ENCODE measurements at places on chromosomes 6 and 20.
A peak's percentile ranks its signal among the peaks of the same experiment; 100 is the strongest.

GRCh38 chr6:150253489-150253888 lies 110.6 kb downstream of the PPP1R14C start:
- H3K36me3 ChIP-seq, result no peaks in the 10 kb centered on the region
- H3K27me3 ChIP-seq, result no peaks in the 10 kb centered on the region
- no peak overlapping the region for H3K27ac ChIP-seq
- no peaks in the 10 kb centered on the region for H3K4me1 ChIP-seq

- H3K27ac ChIP-seq, result peak overlapping the region; percentile 73
- H3K4me1 ChIP-seq, result peaks cover 13% of the 10 kb centered on the region
- no peak for DNase-seq
Measured at GRCh38 chr6:4133941-4134838, 1.2 kb downstream of the ECI2 start.

DNA sequence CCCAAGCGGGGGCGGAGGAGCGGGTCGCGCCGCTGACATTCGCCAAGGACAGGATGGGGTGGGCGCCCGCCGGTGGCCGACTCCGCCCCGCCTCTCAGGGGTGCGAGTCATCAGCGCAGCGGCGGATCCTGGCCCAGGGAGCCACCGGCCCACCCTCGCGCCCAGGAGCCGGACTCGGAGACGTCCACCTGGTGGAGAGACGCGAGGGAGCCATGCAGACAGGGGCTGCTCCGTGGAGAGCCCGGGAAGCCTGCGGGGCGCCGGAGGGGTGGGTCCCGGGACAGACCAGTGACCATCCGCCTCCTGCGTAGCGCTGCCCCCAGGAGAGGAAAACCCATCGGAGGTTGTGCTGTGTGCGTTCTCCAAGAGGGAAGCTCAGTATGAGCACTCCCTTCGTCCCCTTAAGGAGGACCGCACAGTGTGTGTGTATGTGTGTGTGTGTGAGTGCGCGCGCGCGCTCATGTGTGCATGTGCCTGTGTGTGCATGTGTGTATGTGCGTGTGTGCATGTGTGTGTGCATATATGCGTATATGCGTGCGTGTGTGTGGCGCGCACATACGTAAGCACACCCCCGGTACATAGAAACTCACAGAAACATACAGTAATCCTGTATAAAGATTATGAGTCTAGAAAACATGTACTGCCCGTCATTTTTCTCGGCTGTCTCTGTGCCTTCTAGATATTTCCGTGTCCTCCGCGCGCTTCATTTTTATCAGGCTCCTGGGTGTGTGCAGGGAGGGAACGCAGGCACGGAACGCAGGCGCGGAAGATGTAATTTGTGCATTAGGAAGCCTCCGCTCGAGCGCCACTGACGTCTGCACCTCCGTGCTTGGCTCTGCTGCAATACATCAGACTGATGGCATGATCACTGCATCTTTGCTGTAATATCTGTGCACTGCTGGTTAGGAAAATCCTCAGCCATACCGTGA lies 158.9 kb downstream of the TBXT start:
- no peak overlapping the region for H3K27ac ChIP-seq
- H3K27me3 ChIP-seq, result peaks cover 20% of the 10 kb centered on the region
- DNase-seq, result no peak
- no peaks in the 10 kb centered on the region for H3K36me3 ChIP-seq

- no peak overlapping the region for H3K4me3 ChIP-seq
- no peaks in the 10 kb centered on the region for H3K27me3 ChIP-seq
- H3K27ac ChIP-seq, result no peak overlapping the region
- peak; percentile 30 for DNase-seq
Measured at GRCh38 chr6:2353412-2354137, 108.2 kb upstream of the GMDS start.

DNA sequence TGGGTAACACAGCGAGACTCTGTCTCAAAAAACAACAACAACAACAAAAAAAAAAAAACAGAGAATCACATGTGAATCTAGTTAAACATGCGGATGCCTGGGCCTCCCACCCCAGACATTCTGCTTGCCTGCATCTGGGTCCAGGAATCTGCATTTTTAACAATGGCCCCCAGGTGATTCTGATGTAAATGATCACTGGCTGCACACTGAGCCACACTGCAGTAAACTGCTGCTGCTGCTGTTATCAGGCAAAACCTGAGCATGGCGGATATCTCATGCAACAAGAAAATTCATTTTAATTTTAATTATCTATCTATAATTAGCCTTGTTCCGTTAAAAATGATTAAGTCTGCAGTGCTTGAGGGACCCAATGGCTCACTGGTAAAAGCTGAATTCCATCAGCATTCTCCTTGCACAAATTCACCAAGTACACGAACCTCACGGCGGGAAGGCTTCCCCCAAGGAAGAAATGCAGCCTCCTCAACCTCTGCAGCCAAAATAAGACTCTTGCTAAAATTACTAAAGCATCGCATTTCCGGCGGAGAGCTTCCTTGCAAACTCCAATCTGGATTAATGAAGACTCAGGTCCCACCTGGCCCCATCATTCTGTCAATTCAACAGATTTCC lies 81.6 kb upstream of the SNX9 start:
- H3K4me3 ChIP-seq, result no peak overlapping the region
- H3K36me3 ChIP-seq, result no peaks in the 10 kb centered on the region
- no peak overlapping the region for H3K27ac ChIP-seq
- no peak for DNase-seq
- H3K4me1 ChIP-seq, result no peaks in the 10 kb centered on the region
- H3K27me3 ChIP-seq, result no peaks in the 10 kb centered on the region

GRCh38 chr6:145349950-145350510 lies 385.3 kb downstream of the EPM2A start:
- H3K27ac ChIP-seq, result no peak overlapping the region

- no peak for DNase-seq
- no peaks in the 10 kb centered on the region for H3K4me1 ChIP-seq
- peaks cover 44% of the 10 kb centered on the region for H3K36me3 ChIP-seq
- no peaks in the 10 kb centered on the region for H3K27me3 ChIP-seq
- no peak overlapping the region for H3K27ac ChIP-seq
Measured at GRCh38 chr6:36863670-36864540, 10.7 kb downstream of the PPIL1 start.

- DNase-seq, result no peak
- no peaks in the 10 kb centered on the region for H3K4me1 ChIP-seq
- H3K36me3 ChIP-seq, result no peaks in the 10 kb centered on the region
- H3K27ac ChIP-seq, result no peak overlapping the region
Measured at GRCh38 chr6:53829698-53830221, 35.0 kb downstream of the LRRC1 start.

DNA sequence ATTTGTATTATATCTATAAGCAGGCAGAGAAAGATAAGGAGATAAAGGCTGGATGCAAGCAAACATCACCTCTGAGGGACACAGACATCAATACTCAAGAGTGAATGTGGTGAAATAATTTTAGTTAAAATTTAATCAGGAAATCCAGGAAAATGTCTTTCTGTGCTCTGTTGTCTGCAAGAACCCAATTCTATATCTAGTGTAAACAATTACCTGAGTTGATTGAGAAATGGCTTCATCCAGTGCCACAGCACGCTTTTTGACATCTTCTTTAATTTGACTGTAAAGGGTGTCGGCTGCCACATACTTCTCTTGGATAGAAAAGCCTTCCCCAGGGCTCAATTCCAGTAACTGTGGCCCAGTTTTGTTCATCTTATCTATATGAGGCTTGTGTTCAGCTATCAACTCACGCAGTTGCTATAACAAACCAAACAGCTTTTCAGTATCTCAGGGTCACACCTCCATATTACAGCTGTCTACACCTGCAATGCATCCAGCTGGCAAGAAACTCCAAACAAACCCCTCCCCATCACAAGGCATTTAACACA lies 131.6 kb downstream of the DST start:
- peaks cover 16% of the 10 kb centered on the region for H3K36me3 ChIP-seq
- DNase-seq, result no peak
- H3K27me3 ChIP-seq, result no peaks in the 10 kb centered on the region

DNA sequence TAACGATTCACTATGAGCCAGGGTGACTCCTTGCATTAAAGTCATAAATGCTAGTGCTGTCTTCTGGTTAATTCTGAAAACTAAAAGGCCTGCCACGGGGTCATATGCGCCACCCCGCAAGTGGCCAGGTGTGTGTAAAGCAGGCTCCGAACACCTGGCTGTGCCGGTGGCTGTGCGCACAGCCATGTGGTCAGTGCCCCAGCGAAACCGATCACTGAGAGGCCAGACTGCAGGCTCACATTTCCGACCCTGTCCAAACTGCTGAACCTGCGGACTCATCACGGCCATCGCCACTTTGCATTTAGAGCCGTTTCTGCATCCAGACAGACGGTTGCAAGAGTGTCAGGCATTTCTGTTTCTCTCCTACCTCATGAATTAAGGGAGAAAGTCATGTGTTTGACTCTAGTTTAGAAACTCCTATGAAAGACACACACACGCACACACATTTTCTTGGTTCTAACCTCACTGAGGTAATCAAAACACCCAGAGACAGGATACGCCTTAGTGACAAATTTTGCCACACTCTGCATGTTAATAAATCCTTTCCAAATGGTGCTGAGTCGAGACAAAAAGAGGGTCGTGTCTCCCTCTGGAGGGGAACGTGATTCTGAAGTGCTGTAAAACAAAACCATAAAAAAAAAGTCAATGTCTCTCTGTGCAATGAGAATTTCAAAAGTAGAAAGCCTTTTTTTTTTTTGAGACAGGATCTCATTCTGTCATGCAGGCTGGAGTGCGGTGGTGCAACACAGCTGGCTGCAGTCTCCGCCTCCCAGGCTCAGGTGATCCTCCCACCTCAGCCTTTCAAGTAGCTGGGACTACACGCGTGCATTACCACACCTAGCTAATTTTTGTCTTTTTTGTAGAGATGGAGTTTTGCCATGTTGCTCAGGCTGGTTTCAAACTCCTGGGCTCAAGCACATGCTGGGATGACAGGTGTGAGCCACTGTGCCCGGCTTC lies 31.0 kb upstream of the TCFL5 start:
- no peak overlapping the region for H3K27ac ChIP-seq
- H3K4me3 ChIP-seq, result no peak overlapping the region
- H3K36me3 ChIP-seq, result peaks cover 100% of the 10 kb centered on the region
- no peak for DNase-seq
- peaks cover 4% of the 10 kb centered on the region for H3K4me1 ChIP-seq
- H3K27me3 ChIP-seq, result no peaks in the 10 kb centered on the region

- H3K4me1 ChIP-seq, result no peaks in the 10 kb centered on the region
- H3K4me3 ChIP-seq, result no peak overlapping the region
- H3K27me3 ChIP-seq, result no peaks in the 10 kb centered on the region
- DNase-seq, result no peak
Measured at GRCh38 chr20:5996765-5997164, 46.3 kb downstream of the MCM8 start.

- no peaks in the 10 kb centered on the region for H3K27me3 ChIP-seq
- DNase-seq, result no peak
- H3K4me3 ChIP-seq, result no peak overlapping the region
- H3K4me1 ChIP-seq, result no peaks in the 10 kb centered on the region
- peaks cover 13% of the 10 kb centered on the region for H3K36me3 ChIP-seq
Measured at GRCh38 chr6:56638760-56639159, 3.9 kb downstream of the DST start.

DNA sequence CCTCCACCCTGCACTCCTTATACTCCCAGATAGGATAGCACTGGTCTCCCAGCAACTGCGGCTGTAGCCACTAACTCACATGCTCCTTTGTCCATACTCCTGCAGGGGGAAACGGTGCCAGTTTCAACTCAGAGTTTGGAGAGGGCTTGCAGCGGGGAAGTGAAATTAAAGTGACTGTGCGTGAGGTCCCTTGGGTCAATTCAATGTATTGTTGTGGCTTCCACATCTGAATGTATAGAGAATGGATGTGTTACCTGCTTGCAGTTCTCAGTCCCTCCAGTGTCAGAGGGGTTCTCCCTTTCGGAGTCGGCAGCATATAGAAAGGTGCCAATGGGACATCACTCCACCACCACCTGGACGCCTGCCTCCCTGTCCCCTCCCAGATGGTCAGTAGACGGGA lies 93.6 kb upstream of the CNKSR3 start:
- no peak overlapping the region for H3K4me3 ChIP-seq
- no peak overlapping the region for H3K27ac ChIP-seq
- no peaks in the 10 kb centered on the region for H3K4me1 ChIP-seq

- no peaks in the 10 kb centered on the region for H3K36me3 ChIP-seq
- H3K27ac ChIP-seq, result no peak overlapping the region
- no peak overlapping the region for H3K4me3 ChIP-seq
Measured at GRCh38 chr6:21171801-21172200, 421.8 kb upstream of the SOX4 start.

DNA sequence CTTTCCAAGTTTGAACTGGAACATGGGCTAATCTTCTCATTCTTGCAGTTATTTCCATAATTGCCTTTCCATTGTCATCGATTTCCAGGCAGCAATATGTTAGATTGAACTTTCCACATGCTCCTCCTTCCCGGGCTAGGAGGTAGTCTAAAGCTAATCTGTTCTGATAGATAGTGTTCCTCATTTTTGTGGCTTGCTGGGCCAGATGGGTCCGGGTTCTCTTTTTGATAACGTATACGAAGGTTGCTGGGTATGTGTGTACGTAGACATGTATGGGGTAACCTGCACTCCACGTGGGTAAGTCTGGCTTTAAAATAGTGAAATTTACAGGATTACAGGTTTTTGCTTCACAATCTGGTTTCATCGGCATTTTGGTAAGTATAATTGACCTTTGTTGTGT lies 14.0 kb upstream of the GMPR start:
- no peak overlapping the region for H3K27ac ChIP-seq
- H3K4me1 ChIP-seq, result no peaks in the 10 kb centered on the region
- no peaks in the 10 kb centered on the region for H3K36me3 ChIP-seq
- H3K27me3 ChIP-seq, result no peaks in the 10 kb centered on the region
- no peak for DNase-seq

GRCh38 chr6:143339223-143339622 lies 111.3 kb downstream of the ADAT2 start:
- no peaks in the 10 kb centered on the region for H3K27me3 ChIP-seq
- no peak overlapping the region for H3K4me3 ChIP-seq
- no peaks in the 10 kb centered on the region for H3K36me3 ChIP-seq
- no peak overlapping the region for H3K27ac ChIP-seq
- no peaks in the 10 kb centered on the region for H3K4me1 ChIP-seq

DNA sequence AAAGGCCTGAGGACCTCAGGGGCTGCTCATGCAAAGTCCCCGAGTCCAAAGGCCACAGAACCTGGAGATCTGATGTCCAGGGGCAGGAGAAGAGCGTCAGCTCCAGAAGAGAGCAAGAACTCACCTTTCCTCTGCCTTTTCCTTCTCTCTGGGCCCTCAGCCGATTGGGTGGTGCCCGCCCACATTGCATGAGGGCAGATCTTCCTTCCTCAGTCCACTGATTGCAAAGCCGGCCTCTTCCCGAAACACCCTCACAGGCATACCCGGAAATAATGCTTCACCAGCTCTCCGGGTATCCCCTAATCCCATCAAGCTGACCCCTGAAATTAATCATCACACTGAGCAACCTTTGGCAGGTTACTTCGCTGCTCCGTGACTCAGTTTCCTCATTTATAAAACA lies 33.4 kb downstream of the SPDEF start:
- no peaks in the 10 kb centered on the region for H3K36me3 ChIP-seq
- H3K4me3 ChIP-seq, result no peak overlapping the region
- H3K27me3 ChIP-seq, result no peaks in the 10 kb centered on the region
- H3K4me1 ChIP-seq, result peaks cover 8% of the 10 kb centered on the region
- no peak for DNase-seq
- H3K27ac ChIP-seq, result no peak overlapping the region

GRCh38 chr6:40599555-40599954 lies 12.4 kb upstream of the LRFN2 start:
- no peak for DNase-seq
- no peak overlapping the region for H3K4me3 ChIP-seq
- no peaks in the 10 kb centered on the region for H3K36me3 ChIP-seq
- H3K27me3 ChIP-seq, result peaks cover 20% of the 10 kb centered on the region
- no peaks in the 10 kb centered on the region for H3K4me1 ChIP-seq

Measured in CD14-positive monocyte (primary cell).